ENCODE measurements at places on chromosomes 12 and 14. TPM values are rescaled to one million over a fixed set of nuclear protein-coding genes. Genes with fewer than 3 reads are reported as not detected.

The BIN2 gene
- total RNA-seq = not detected

The TBX5 gene
- total RNA-seq = not detected

The A2ML1 gene
- total RNA-seq = 29.4 TPM

The SIX1 gene
- total RNA-seq = not detected

The MYF6 gene
- total RNA-seq = not detected

The CLEC2A gene
- not detected for total RNA-seq

The TAS2R30 gene
- total RNA-seq = 0.58 TPM

The PSMD9 gene
- total RNA-seq = 90.2 TPM

The POU6F1 gene
- total RNA-seq = 1.1 TPM

The BBOF1 gene
- total RNA-seq = 2.4 TPM

The PRKD1 gene
- total RNA-seq = 0.60 TPM

The MANSC4 gene
- total RNA-seq = 0.25 TPM

The OAS2 gene
- 157 TPM for total RNA-seq

The IL23A gene
- 7.3 TPM for total RNA-seq

The SLC38A4 gene
- total RNA-seq = 0.49 TPM

DNA sequence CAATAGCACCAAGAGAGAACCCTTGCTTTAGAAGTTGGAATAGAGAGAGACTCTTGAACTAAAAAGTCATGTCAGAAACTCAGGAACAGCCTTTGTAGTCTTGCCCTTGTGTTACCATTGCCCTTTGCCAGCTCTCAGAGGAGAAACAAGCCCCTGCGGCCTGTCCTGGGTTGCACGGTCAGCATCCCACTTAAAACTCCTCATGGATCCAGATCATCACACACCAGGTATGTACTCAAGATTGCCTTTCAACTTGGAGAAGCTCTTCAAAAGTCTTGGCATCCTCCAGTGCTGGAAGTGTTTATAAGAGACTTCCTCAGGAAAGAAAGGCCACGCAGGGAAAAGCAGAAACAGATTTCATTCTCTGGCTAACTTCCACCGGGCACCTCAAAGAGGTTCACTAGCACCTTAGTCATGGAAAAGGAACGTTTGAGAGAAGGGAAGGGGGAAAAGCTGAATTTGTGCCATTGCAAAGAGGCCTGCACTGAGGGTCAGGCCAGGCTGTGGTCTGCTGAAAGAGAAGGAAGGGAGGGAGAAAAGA lies 594.2 kb downstream of the MED13L start:
- DNase-seq = no peak

DNA sequence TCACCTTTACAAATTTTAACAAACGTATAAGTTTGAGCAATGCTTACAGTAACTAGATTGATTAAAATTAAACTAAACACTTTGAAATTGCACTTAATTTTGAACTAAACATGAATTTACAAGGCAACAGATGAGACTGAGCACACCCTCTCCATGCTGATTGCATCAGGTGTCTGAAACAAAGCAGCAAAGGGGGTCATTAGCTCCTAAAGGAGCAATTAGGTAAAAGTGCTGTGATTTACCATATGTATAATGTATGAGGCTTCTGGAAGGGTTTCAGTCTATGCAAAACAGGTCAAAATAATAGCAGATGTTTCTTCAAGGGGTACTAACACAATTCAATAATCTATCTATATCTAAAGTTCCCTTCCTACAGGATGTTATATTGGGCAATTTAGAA lies 98.8 kb upstream of the LMNTD1 start:
- DNase-seq = no peak

- DNase-seq = no peak
Measured at GRCh38 chr14:22545842-22546721, 42.9 kb downstream of the DAD1 start.

DNA sequence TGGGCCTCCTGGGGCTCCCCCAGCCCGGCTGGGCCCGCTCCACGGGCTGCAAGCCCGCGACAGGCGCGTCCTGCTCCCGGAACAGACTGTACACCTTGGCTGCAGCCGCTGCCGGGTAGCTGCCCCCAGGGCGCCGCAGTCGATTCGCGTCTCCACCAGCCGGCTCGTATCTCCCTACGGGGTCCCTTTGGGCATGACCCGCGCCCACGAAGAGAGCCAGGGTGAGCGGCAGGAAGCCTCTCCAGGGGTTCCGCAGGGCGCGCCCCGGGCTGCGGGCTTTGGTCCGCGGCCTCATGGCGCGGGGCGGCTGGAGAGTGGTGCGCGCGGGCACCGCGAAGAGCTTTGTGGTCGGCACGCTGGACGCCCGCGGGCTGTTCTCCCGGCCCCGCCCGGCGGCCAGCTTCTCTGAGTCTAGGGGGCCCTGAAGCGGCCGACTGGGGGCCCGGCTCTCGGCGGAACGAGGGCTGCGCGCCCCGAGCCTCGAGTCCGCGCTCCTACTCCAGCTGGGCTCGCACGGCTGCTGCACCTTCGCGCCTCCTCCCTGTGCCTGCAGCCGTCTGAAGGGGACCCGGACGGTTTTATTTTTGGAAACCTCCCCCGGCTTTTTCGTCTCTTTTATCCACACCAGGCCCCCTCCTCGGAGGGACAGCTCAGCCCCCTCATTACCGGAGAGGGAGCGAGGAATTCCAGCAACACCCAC lies at the start of gene LTBP2:
Gene LTBP2 (minus strand): TSS at position 588 of the 700 bp plus-strand sequence. CDS start 293 bp downstream, at position 295.
- DNase-seq = no peak

DNA sequence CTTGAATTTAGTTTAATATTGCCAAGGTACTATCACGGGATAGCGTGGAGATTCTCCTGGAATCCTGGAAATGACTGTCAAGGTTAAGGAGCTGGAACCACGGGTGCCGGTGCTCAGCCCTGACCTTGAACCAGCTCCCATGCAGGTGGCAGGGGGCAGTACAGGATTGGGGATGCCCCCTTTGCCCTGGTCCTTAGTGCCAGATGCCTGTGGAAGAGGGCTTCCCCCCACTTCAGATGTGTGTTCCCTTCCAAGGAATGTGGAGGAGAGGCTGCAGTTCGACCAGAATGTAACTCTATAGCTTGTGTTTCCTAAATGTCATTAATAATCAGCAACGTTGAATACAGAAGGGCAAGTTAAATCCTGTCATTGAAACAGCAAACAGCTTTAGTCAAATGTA lies 258.9 kb downstream of the VRK1 start:
- no peak for DNase-seq

- no peak for DNase-seq
Measured at GRCh38 chr14:54564071-54564867, 2.7 kb upstream of the SAMD4A start.

- DNase-seq = no peak
Measured at GRCh38 chr14:72743626-72744025, 150.3 kb downstream of the DPF3 start.

- DNase-seq = no peak
Measured at GRCh38 chr14:31465111-31465510, 7.8 kb upstream of the DTD2 start.

- peak; percentile 94 for DNase-seq
Measured at GRCh38 chr12:48956279-48957140, 777 bp downstream of the ARF3 start.

GRCh38 chr12:103640831-103641230 lies 53.8 kb downstream of the STAB2 start:
- no peak for DNase-seq

GRCh38 chr14:34275078-34275477 lies 187.0 kb downstream of the SPTSSA start:
- no peak for DNase-seq

- DNase-seq = no peak
Measured at GRCh38 chr14:81423504-81423903, 23.4 kb upstream of the STON2 start.

DNA sequence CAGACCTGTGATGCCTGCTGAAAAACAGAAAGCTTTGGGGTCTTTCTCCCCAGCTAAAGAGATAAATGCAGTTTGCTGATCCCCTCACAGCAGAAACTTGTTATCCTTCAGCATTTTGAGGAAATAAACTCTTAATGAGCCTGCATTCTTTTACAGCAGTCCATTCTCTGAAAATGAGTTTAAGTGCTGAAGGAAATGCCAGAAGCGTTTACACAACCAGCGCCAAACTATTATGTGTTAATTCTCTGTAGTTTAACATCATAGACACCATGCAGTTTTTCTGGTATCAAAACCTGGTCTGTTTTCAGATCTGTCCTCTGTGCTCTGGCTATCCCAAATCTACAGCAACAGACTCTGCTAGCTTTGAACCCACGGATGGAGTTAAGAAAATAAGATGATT lies 291.3 kb downstream of the NPAS3 start:
- DNase-seq = no peak

DNA sequence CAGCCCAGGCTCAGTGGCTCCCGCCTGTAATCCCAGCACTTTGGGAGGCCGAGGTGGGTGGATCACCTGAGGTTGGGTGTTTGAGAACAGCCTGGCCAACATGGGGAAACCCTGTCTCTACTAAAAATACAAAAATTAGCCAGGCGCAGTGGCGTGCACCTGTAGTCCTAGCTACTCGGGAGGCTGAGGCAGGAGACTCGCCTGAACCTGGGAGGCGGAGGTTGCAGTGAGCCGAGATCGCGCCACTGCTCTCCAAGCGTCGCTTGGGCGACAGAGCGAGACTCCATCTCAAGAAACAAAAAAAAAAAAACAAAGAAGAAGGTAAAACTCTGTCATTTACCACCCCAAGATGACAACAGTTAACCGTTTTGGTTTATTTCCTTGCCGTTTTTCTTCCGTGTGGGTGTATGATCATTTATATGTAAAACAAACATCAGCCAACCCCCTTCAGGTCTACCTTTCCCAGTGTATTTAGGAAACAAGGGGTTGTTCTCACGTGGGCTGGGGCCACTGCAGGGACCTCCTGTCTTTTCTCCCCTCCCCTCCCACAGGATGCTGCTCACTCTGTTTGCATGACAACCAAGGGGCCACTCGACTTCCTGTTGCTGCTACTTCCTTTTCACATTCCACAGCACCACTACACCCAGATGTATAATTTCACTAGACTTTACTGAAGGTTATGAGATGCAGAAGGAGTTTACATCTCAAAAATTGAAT lies 13.6 kb downstream of the TTC9 start:
- no peak for DNase-seq

DNA sequence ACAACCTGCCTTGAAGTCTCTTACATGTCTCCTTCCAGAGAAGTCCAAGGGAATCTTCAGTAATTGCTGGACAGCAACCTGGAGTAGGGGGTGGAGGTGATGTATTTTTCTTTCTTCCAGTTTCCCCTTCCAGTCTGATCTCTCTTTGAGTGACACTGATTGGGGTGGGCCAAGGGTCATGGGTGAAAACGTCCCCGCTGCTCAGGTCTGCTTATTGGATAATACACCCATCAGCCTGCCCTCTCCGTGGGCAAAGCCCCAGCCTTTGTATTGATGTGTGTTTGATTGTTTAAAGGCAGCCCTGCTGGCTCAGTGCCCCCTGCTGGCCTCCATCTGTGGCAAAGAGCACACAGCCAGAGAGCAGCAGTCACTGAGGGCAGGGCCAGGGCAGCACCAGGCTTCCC lies 35.7 kb upstream of the ATP2A2 start:
- no peak for DNase-seq

DNA sequence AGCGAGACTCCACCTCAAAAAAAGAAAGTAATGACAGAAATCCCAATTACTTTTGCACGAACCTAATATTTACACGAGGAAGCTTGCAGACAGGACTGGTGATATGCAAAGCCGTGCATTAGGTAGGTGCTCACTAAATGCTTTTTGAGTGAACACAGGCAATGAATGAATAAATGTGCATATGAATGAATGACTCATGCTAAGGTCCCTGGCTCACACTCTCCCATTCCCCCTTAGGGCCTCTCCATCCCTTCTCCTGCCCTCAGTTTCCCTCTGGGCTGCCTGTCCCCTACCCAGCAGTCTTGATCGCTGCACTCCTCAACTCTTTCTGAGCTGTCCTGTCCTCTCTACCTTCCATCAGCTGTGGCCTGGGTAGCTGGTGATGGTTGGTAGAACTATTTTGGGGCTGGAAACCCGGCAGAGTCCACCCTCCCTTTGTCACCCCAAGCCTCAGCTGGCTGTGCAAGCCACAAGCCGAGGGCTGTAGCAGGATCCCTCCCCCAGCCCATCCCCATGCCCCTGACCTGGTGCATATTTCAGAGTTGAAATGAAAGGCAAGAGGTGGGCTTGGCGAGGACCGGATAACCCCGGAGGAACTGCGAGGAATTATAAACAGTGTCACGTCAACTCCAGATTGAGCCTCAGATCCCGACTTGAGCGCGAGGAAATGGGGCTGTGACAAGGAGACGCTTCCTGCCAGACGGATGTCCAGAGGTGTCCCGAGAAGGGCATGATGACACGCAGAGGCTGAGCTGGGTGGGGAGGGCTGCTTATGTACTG lies 191.7 kb upstream of the GSC start:
- DNase-seq = no peak

GRCh38 chr12:115606040-115606439 lies 671.5 kb downstream of the MED13L start:
- no peak for DNase-seq

- DNase-seq = peak; percentile 72
Measured at GRCh38 chr14:75926431-75927115, 55.2 kb downstream of the TGFB3 start.

DNA sequence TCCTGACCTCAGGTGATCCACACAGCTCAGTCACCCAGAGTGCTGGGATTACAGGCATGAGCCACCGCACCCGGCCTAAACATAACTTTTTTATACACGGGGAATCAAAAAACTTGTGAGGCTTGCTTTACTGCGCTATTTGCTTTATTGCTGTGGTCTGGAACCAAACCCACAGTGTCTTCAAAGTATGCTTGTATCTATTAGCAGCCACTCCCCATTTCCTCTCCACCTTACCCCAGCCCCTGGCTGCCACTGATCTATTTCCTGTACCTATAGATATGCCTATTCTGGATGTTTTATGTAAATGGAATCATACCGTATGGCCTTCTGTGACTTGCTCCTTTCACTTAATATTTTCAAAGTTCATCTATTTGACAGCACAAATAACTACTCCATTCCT lies 233.4 kb downstream of the BMP4 start:
- no peak for DNase-seq

DNA sequence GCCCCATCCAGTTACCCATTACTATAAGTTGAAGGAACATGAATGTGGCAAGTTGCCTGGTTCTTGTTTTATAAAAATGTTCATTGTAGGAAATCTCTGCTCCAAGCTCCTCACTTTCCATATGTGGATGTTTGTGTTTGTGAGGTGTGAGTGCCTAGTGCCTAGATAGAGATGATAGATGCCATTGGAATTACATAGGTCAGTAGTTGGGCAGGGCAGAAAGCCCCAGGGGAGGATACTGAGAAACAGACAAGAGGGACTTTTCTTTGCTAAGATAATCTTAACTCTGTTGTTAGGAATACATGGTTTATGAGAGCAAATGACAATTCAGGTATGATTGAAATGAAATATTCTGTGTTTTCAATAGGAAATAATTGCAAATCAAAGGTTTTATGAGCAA lies 226.3 kb upstream of the GRIP1 start:
- DNase-seq = no peak

- no peak for DNase-seq
Measured at GRCh38 chr12:57965766-57966165, 24.4 kb downstream of the ATP23 start.

- no peak for DNase-seq
Measured at GRCh38 chr14:23548351-23549318, 2.9 kb downstream of the ZFHX2 start.

- DNase-seq = no peak
Measured at GRCh38 chr12:127127897-127128296, 1139.1 kb upstream of the TMEM132C start.
